ENCODE measurements at places on chromosomes 7 and 10.

DNA sequence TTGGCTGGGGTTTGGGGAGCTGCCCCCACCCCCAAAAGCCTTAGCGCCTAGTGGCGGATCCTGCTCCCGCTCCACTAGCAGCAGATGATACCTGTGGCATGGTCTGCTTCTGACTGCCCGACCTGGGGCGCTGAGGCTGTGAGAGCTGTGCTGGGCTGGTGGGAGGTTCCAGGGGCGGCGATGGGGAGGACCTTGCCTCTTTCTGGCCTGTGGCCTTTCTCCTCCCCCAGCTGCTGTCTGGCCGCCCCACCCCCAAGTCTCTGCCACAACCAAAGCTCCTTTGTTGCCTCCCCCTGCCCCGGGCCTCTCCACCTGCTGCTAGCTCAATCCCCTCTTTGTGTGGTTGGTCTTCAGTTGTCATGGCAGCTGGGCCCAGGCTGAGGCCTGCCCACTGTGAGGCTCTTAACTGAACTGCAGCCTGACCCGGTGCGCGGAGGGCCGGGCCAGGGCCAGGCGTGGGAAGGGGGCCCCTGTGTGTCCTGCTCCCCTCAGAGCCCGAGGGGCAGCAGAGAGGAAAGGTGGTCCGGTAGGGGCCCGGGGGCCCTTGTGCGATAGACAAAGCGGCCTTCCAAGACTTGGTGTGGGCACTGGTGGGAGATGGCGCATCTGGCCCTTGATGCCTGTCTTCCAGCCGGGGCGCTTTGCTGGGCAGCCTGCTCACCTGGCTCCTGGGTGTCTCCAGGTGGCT lies 4.7 kb downstream of the ZNF775 start:
- DNase-seq: no peak

GRCh38 chr7:728602-729001 lies 1.5 kb upstream of the PRKAR1B start:
- DNase-seq: no peak

- DNase-seq: no peak
Observed at GRCh38 chr7:128710481-128710880, 28.7 kb upstream of the CALU start.

GRCh38 chr7:131076032-131076431 lies 251.6 kb upstream of the MKLN1 start:
- no peak for DNase-seq

- no peak for DNase-seq
Observed at GRCh38 chr7:26477381-26477990, 185.8 kb downstream of the SNX10 start.

- DNase-seq: no peak
Observed at GRCh38 chr7:94095316-94096009, 91.3 kb upstream of the BET1 start.

DNA sequence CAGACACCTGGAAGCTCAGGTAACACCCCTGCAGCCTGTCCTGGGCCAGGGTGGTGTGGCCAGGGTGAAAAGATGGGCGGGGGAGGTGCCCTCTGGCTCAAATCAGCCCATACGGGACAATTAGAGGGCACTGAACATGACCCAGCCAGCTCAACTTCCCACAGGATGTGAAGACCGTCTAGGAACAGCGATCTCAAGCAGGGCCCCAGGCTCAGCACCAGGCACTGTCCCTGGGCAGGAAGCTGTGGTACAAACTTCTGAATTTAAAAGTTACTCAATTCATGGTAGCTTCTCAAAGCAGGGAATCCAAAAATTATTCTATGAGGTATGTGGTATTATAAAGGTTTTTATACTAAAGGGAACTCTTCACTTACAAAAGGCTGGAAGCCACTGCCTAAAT lies 5.1 kb upstream of the GRB10 start:
- DNase-seq: no peak
